OCI-LY7 (cell line): ENCODE measurements at places on chromosomes 3 and 15. TPM values are rescaled to one million over a fixed set of nuclear protein-coding genes. Genes with fewer than 3 reads are reported as not detected.
A peak's percentile ranks its signal among the peaks of the same experiment; 100 is the strongest.

- no peak for DNase-seq
Measured at GRCh38 chr3:30122359-30122758, 484.0 kb upstream of the TGFBR2 start.

DNA sequence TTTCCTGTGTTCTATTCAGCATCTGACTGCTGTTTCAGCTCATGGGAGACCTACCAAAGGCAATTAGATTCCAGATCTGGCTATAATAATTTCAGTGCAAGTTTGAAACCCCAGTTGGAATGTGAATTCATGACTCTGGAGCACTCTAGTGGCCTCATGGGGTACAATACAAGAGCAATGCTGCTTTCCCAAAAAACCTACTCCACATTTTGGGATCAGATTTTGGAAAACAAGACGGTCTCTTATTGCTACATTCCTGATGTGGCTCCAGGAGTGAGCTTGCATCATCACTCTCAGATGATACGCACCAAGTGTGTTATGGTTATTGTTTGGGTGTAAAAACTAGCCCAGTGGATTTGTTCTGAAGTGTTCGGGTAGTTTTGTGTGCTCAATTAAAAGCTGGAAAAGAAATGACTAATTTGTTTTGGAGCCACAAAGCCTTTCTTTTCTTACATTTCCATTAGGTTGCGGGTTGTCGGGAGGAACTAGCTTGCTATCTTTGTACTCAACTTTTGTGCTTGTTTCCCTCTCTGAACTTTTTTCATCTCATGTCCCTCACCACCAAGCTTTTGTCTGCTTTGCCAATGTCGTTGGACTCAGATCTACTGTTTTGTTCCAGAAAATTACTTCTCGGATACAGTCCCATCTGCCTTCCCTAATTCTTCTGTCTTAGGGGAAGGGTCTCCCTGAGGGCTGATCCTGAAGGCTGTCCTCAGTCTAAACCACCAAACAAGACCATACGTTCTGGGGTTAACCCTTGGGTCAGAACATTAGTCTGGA, 272.1 kb downstream of the BBX start:
- no peak for DNase-seq

- peak; percentile 8 for DNase-seq
Measured at GRCh38 chr15:31758126-31758525, 272.2 kb upstream of the CHRNA7 start.

DNA sequence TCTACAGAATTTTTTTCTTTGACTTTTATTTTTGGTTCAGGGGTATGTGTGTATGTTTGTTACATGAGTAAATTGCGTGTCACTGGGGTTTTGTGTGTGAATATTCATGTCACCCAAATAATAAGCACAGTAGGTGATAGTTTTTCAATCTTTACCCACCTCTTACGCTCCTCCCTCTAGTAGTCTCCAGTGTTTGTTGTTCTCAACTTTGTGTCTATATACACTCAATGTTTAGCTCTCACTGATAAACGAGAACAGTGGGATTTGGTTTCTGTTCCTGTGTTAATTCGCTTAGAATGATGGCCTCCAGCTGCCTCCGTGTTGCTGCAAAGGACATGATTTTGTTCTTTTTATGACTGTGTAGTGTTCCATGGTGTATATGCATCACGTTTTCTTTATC, 54.4 kb downstream of the MEF2A start:
- DNase-seq = no peak

GRCh38 chr3:54967731-54968161, 39.9 kb upstream of the LRTM1 start:
- no peak for DNase-seq

DNA sequence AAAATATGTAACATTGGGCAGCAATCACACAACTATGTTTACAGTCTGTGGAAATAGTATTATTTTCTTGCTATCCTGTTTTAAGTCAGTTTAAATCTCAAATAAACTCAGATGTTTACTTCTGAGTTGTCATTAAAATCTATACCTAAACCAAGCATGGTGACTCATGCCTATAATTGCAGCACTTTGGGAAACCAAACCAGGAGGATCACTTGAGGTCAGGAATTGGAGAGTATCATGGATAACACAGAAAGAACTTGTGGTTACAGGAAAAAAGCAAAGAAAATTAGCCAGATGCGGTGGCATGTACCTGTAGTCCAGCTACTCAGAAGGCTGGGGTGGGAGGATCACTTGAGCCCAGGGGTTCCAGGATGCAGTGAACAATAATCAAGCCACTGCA, 631.6 kb upstream of the EPHA6 start:
- DNase-seq = no peak

DNA sequence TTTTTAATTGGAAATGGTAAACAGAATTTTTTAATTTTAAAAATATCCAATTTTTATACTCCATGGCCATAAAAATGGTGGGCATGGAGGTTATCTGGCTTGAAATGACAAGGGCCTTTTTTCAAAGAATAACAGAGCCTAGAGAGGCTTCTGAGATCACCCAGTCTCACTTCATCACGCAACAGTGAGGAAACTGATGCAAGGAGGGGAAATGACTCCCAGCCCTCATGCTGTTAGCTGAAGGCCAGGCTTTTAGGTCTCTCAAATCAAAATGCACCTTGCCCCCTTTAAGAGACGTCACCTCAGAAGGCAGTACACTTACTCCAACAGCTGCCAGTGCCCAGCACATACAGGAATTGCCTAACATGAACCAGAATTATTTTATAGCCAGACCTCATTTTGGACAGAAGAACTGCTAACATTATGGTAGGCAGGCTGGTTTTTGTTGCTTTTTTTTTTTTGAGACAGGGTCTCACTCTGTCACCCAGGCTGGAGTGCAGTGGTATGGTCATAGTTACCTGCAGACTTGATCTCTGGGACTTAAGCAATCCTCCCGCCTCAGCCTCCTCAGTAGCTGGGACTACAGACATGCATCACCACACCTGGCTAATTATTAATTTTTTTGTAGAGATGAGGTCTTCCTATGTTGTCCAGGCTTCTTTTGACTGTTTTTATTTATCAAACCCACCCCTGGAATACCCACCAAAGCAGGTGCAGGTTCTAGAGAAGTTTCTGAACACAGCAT, 9.1 kb downstream of the RAB43 start:
- DNase-seq = peak; percentile 51

- no peak for DNase-seq
Measured at GRCh38 chr3:45719655-45720487, 30.7 kb downstream of the SACM1L start.

DNA sequence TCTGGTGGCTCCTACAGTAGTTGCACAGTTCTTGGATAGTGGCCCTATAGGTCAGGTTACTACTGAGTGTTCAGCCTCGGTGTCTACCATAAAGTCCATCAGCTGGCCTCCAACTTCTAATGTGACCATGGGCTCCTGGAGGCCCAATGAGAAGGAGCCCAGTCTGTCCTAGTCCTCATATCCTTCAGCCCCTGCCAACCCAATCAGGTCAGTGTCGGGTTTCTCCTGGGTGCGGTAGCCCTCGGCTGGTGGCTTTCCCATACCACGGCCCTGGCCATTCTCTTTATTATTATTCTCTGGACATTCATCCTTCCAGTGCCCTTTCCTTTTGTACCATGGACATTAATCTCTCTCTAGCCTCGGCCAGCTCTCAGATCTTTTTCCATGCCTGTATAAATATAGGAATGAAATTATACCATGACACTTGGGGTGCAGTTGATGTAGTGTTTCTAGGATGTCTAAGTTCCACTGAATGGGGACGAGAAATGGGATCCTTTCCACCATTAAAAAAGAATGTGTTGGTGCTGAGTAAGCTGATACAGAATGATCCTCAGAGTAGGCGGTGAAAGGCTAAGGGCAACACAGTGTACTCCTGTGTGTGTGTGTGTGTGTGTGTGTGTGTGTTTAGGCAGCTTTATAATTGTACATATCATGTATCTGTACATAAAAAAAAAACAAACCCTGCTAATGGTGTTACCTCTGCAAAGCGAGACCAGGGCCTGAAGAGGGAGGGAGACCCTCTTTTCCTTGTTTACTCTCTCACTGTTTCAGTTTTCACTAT, 19.3 kb upstream of the NOX5 start:
- DNase-seq = no peak

GRCh38 chr3:171770689-171771620, 39.3 kb downstream of the PLD1 start:
- DNase-seq = no peak

- no peak for DNase-seq
Measured at GRCh38 chr15:42733027-42733426, 3.9 kb downstream of the CDAN1 start.

GRCh38 chr3:172591876-172592771, 68.9 kb upstream of the TNFSF10 start:
- DNase-seq = no peak

- no peak for DNase-seq
Measured at GRCh38 chr15:100900136-100900794, 18.9 kb upstream of the LRRK1 start.

DNA sequence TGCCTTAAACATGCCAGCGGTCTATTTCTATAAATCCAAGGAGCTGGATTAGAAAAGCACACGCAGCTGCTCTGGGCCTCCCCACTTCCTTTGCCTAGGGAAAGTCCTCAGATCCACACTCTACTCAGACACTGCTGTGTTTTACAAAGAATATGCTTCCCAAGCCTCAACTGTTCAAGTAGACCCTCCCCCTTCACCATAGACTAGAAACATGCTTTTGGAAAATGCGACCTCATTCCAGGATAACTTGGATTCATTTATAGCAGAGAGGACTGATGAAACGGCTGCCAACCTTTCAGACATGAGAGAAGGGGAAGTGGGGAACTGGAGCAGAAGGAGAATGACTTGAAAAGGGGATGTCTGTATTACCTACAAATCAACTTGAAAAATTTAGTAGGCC, 64.0 kb downstream of the P3H2 start:
- DNase-seq = no peak

- DNase-seq = no peak
Measured at GRCh38 chr3:16066975-16067374, 107.5 kb upstream of the GALNT15 start.

DNA sequence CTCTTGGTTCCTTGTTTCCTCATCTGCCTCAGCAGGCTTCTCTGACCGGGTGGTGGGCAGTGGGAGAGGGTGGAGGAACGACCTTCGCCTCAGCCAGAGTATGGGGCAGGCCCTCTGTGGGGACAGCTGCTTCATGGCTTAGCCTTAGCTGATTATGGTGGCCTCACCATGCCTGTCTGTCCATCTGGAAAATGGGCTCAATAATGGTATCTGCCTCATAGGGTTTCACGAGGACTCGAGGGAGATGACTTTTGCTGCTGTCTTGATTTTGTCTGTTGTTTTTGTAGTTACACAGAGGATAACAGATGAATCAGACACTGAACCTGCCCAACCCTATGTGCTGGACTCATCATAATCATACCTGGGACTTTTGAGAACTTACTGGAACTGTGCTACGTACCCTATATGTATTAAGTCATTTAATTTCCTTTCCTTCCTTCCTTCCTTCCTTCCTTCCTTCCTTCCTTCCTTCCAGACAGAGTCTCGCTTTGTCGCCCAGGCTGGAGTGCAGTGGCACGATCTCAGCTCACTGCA, 46.5 kb downstream of the CDC25A start:
- no peak for DNase-seq

- DNase-seq = no peak
Measured at GRCh38 chr3:158269942-158270341, 160.1 kb downstream of the RSRC1 start.

GRCh38 chr15:89556413-89557262, 18.6 kb upstream of the TICRR start:
- peak; percentile 71 for DNase-seq

GRCh38 chr3:134918441-134918840, 123.4 kb downstream of the EPHB1 start:
- no peak for DNase-seq

DNA sequence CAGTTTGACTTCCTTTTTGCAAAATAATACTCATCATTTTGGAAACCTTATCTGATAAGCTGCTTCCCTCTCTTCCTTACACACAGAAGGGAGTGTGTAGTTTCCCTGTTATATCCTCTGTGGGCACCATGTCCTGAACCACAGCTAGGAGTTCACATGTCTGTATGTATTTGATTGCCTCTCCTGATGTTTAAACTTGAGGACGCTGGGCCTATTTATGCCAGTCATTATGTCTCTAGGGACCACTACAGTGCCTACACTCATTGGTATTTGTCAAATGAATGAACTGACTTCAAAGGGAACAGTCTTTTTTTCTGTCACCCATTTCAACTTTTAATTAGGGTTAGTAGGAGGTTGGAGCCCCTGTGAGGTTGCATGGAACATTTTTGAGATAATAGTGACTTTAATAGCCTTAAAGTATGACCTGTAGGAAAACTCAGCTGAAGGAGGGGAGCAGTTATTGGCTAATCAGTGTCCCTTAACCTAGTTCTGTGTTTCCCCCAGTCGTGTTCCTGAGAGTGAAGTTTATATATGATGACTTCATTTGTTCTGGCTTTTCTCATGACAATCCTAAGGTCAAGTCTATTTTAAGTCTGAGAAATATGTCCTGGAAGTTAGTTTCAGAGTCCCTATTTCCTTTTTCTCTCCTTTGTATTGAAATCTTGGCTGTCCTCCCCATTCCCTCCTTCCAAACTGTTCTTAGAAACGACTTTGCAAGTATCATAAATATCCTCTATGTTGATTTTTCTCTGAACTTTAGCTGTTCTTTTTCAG, 28.9 kb downstream of the PDE8A start:
- peak; percentile 62 for DNase-seq

GRCh38 chr3:126996905-126997304, 14.0 kb downstream of the PLXNA1 start:
- no peak for DNase-seq

- no peak for DNase-seq
Measured at GRCh38 chr15:94586099-94586498, 354.7 kb downstream of the MCTP2 start.

- DNase-seq = no peak
Measured at GRCh38 chr3:185629554-185630181, 43.6 kb downstream of the SENP2 start.

- no peak for DNase-seq
Measured at GRCh38 chr3:151556596-151556995, 95.7 kb upstream of the IGSF10 start.

GRCh38 chr3:87997298-87997697, 61.5 kb downstream of the CGGBP1 start:
- DNase-seq = no peak

- no peak for DNase-seq
Measured at GRCh38 chr3:135982922-135983581, 17.5 kb downstream of the PPP2R3A start.

GRCh38 chr15:92645051-92645631, 10.4 kb downstream of the FAM174B start:
- DNase-seq = no peak

- DNase-seq = no peak
Measured at GRCh38 chr15:84822653-84823281, 5.6 kb downstream of the ALPK3 start.

GRCh38 chr15:31453558-31454318, 127.1 kb downstream of the KLF13 start:
- DNase-seq = no peak

Gene NPAP1
- total RNA-seq = not detected in 2 replicates

Gene IL17RD
- 0.35 and 0.36 TPM in 2 replicates for total RNA-seq

Gene ITIH1
- total RNA-seq = not detected in 2 replicates

Gene GOLGA8J
- total RNA-seq = not detected in 2 replicates

Gene RPL4
- total RNA-seq = 4,316 and 4,489 TPM in 2 replicates

Gene NRROS
- total RNA-seq = 3.7 and 3.8 TPM in 2 replicates

Gene SPATA12
- 0.13 and 0.20 TPM in 2 replicates for total RNA-seq

Gene FAM81A
- 37.4 and 40.3 TPM in 2 replicates for total RNA-seq

Gene THRB
- not detected in 2 replicates for total RNA-seq

Gene NMNAT3
- 0.09 and 0.15 TPM in 2 replicates for total RNA-seq

Gene SHF
- total RNA-seq = 2.5 and 3.2 TPM in 2 replicates

Gene ARGFX
- total RNA-seq = not detected in 2 replicates

Gene SPINK8
- total RNA-seq = not detected in 2 replicates

Gene DLEC1
- 0.11 TPM in 1 of 2 replicates, not detected in the other for total RNA-seq

Gene TTC23
- total RNA-seq = 7.6 and 7.8 TPM in 2 replicates

Gene LCMT2
- 10.5 TPM in 2 replicates for total RNA-seq
